ENCODE measurements at places on chromosomes 7 and 10. TPM values are rescaled to one million over a fixed set of nuclear protein-coding genes. Genes with fewer than 3 reads are reported as not detected.

DNA sequence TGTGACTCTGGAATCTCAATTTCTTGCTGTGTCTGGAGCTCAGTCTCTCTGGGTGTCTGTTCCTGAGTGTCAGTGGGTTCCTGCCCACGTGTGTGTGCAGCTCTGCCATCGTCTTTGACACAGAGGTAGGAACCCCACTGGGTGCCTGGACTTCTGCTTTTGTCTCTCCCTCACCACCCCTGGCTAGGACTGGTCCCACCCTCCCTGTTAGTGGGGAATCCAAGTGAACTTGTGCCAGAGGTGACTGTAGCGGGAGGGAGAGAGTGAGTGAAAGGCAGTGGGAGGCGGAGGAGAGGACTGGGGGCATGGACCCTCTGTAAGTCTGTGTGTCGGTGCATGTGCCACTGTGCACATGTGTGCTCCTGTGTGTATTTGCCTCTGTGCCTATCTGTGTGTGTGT is 299.9 kb upstream of the ZMIZ1 start:
- peak overlapping the region; percentile 31 for H3K27ac ChIP-seq
- H3K36me3 ChIP-seq: no peaks in the 10 kb centered on the region
- no peak for DNase-seq
- H3K27me3 ChIP-seq: no peaks in the 10 kb centered on the region
- H3K4me1 ChIP-seq: peaks cover 29% of the 10 kb centered on the region

DNA sequence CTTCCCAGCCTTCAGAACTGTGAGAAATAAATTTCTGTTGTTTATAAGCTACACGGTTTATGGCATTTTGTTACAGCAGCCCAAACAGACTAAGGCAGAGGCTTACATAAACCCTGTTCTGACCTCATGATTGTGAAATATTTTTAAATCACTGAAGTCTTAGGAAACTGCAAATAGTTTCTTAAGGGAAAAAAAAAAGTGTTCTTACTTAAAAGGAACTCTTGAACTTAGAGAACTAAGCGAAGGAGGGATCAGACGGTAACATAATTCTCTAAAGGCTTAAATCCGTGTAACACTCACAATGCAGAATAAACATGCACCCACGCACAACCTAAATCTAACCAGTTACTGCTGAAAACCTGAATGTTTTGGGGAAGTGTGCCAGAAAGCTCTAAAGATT is 749.1 kb upstream of the LRRTM3 start:
- no peaks in the 10 kb centered on the region for H3K27me3 ChIP-seq
- no peaks in the 10 kb centered on the region for H3K36me3 ChIP-seq
- H3K4me1 ChIP-seq: no peaks in the 10 kb centered on the region
- no peak overlapping the region for H3K27ac ChIP-seq
- H3K4me3 ChIP-seq: no peak overlapping the region

GRCh38 chr10:5529702-5530411 is 5.1 kb downstream of the CALML3 start:
- H3K27ac ChIP-seq: no peak overlapping the region
- no peak overlapping the region for H3K4me3 ChIP-seq
- no peaks in the 10 kb centered on the region for H3K36me3 ChIP-seq
- H3K4me1 ChIP-seq: no peaks in the 10 kb centered on the region
- H3K27me3 ChIP-seq: no peaks in the 10 kb centered on the region
- no peak for DNase-seq

CHCHD3 gene
- total RNA-seq: 192 TPM

GPR26 gene
- not detected for total RNA-seq

CROT gene
- 11.0 TPM for total RNA-seq

Measured in SJCRH30 (cell line).